GM23338 (cell line): ENCODE measurements at places on chromosomes 6 and 20. TPM values are rescaled to one million over a fixed set of nuclear protein-coding genes. Genes with fewer than 3 reads are reported as not detected.
A peak's percentile ranks its signal among the peaks of the same experiment; 100 is the strongest.

GRCh38 chr6:70842541-70842940, 114.3 kb downstream of the B3GAT2 start:
- no peak overlapping the region for H3K27ac ChIP-seq
- no peak for DNase-seq
- H3K36me3 ChIP-seq: no peaks in the 10 kb centered on the region
- no peaks in the 10 kb centered on the region for H3K4me1 ChIP-seq
- H3K4me3 ChIP-seq: no peak overlapping the region

The BANF2 gene
- total RNA-seq: not detected in 2 replicates

- H3K27me3 ChIP-seq: no peaks in the 10 kb centered on the region
- H3K27ac ChIP-seq: no peak overlapping the region
- H3K4me1 ChIP-seq: no peaks in the 10 kb centered on the region
- no peak for DNase-seq
- H3K36me3 ChIP-seq: no peaks in the 10 kb centered on the region
- no peak overlapping the region for H3K4me3 ChIP-seq
These were observed 255.9 kb upstream of the RIN2 start for GRCh38 chr20:19502169-19502568.

DNA sequence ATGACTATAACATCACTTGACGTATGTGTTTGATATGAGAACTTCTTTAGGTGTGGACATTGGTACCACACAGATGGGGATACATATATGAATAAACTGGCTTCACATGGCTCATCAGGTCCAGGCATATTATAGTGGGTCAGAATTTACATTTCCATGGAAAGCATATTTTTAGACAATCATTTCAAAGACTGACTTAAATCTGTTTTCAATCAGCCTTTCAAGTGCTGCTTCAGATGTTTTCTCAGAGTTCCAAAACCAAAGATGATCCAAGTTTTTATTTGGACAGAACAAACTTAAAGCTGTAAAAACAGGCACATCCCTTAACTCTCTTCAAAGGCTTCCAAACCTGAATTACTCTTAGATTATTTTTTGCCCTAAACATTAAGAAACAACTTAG, 88.1 kb downstream of the PRSS35 start:
- no peak overlapping the region for H3K4me3 ChIP-seq
- peaks cover 7% of the 10 kb centered on the region; the same call in 1 of the 2 replicates for H3K4me1 ChIP-seq
- no peak overlapping the region for H3K27ac ChIP-seq

The ZKSCAN8 gene
- 21.3 and 22.6 TPM in 2 replicates for total RNA-seq

The FAM209B gene
- total RNA-seq: not detected in 2 replicates

GRCh38 chr6:110055387-110055735, 77.2 kb downstream of the GPR6 start:
- H3K27ac ChIP-seq: no peak overlapping the region
- no peak overlapping the region for H3K4me3 ChIP-seq
- DNase-seq: no peak
- no peaks in the 10 kb centered on the region for H3K4me1 ChIP-seq
- H3K36me3 ChIP-seq: no peaks in the 10 kb centered on the region

DNA sequence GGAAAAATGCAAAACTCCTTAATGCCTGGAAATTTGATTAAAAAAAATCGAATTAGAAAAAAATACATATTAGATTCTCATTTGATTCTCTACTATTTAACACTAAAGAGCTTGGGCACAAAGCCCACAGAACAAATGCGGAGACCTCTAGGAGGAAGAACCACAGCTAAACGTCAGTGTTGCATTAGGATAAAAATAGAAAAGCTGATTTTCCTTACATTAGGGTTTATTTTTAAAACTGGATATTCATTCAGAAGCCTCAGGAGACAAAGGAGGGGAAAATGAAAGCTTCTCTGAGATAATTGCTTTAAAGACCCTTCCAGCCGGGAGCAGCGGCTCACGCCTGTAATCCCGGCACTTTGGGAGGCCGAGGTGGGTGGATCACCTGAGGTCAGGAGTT, 77.3 kb downstream of the ECT2L start:
- no peaks in the 10 kb centered on the region for H3K36me3 ChIP-seq
- no peak for DNase-seq
- H3K27ac ChIP-seq: no peak overlapping the region

DNA sequence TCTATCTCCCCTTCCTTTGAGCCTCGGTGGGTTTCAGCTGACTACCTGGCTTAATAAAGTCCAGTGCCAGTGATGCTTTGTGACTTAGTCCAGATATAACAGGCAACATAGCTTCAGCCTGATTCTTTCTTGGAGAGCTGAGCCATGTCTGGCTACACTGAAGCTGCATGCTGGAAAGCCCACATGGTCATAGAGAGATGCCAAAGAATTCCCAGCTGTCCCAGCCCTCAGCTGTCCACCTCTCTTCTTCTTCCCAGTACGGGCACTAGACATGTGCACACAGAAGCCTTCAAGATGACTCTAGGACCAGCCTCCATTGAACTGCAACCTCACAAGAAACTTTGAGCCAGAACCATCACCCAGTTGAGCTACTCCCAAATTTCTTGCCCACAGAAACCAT, 154.1 kb upstream of the MYLIP start:
- no peak overlapping the region for H3K4me3 ChIP-seq
- 0 out of 2 replicates have a peak, but pooled peaks cover 3% of the 10 kb centered on the region for H3K36me3 ChIP-seq
- no peaks in the 10 kb centered on the region for H3K4me1 ChIP-seq
- H3K27ac ChIP-seq: no peak overlapping the region

DNA sequence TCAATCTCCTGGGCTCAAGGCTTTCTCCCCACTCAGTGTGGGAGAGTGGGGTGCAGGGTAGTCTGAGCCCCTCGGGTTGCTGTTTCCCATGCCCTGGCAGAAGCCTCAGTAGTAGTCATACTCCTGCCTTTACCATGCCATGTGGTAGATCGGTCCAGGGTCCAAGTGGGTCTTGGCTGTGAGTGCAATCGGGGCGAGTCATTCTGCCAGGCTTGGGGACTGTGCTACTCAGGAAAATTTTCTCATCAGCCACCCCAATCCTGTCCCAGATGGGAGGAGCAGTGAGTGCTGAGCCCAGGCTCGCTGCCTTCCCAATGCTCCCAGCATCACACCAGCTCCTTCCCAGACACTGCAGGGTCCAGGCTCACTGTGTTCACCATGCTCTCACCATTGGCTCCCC, 10.7 kb upstream of the RAET1L start:
- H3K27me3 ChIP-seq: peaks cover 87% of the 10 kb centered on the region
- no peak overlapping the region for H3K4me3 ChIP-seq
- no peaks in the 10 kb centered on the region for H3K36me3 ChIP-seq
- no peak for DNase-seq
- H3K27ac ChIP-seq: no peak overlapping the region

GRCh38 chr6:69795469-69796072, 1.2 kb downstream of the LMBRD1 start:
- H3K27me3 ChIP-seq: no peaks in the 10 kb centered on the region
- peaks cover 12% of the 10 kb centered on the region for H3K4me1 ChIP-seq
- H3K36me3 ChIP-seq: no peaks in the 10 kb centered on the region
- H3K27ac ChIP-seq: no peak overlapping the region
- H3K4me3 ChIP-seq: peak overlapping the region; percentile 60

The STMN3 gene
- total RNA-seq: 42.7 and 61.3 TPM in 2 replicates

The ZNF334 gene
- total RNA-seq: 15.2 and 19.1 TPM in 2 replicates

DNA sequence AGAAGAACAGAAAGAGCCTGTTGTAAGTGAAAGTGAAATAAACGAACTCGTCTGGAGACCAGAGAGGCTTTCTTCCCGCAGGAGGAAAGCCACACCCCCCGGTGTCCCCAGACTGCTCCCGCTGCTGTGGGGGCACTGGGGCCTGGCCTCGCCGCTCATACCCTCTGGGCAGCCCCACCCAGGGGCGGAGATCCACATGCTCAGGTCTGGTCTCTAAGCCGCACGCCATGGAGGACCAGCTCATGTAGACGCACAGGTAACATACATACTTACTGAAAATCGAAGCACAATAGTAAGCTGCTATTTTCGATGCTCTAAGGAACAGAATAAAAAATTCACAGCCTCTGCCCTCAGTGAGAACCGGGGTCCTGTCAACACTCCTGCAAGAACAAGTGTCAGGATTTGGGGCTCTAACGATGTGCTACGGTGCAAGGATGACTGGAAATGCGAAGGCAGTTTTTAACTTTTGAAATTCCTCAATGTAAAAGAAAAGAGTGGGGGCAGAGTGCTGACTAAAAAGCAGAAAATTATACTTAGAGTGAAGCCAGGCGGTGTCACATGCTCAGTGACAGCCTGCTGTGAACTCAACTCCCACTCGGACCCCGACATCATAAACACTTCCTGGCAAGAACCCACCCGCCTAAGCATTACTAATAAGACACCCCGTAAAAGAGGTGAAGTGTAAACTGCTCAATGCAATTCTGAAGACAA, 110.5 kb downstream of the IRF4 start:
- H3K27ac ChIP-seq: 0 out of 2 replicates have a peak overlapping the region, but pooled peaks have one; percentile 39
- no peak for DNase-seq
- 0 out of 2 replicates have a peak, but pooled peaks cover 3% of the 10 kb centered on the region for H3K36me3 ChIP-seq
- H3K27me3 ChIP-seq: no peaks in the 10 kb centered on the region
- H3K4me3 ChIP-seq: no peak overlapping the region
- H3K4me1 ChIP-seq: no peaks in the 10 kb centered on the region

GRCh38 chr6:11785774-11786579, 7.4 kb upstream of the ADTRP start:
- H3K4me3 ChIP-seq: no peak overlapping the region
- DNase-seq: no peak
- no peaks in the 10 kb centered on the region for H3K36me3 ChIP-seq
- H3K27ac ChIP-seq: no peak overlapping the region
- peaks cover 8% of the 10 kb centered on the region for H3K4me1 ChIP-seq

DNA sequence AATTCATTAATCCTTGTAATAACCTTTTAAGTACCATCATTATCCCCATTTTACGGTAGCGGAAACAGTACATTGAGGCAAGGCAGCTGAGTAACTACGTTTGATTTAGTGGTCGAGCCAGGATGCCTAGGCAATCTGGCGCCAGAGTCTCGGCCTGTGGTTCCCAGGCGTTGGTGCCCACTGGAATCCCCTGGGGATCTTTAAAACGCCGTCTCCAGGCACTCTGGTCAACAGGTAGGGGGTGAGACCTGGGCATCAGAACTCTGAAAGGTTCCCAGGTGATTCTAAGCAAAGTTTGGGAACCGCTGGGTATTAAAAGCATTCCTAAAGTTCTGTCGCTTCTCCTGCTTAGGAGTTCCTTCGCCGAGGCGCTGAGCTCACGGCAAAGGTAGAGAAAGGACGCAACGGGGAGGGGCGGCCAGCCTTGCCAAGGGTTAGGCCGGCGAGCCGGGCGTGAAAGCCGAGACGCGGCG, 939 bp downstream of the DTNBP1 start:
- 0 out of 2 replicates have a peak, but pooled peaks cover 6% of the 10 kb centered on the region for H3K36me3 ChIP-seq
- H3K27me3 ChIP-seq: peaks cover 24% of the 10 kb centered on the region
- no peak for DNase-seq
- peak overlapping the region; percentile 2; the same call in 1 of the 2 replicates for H3K27ac ChIP-seq

DNA sequence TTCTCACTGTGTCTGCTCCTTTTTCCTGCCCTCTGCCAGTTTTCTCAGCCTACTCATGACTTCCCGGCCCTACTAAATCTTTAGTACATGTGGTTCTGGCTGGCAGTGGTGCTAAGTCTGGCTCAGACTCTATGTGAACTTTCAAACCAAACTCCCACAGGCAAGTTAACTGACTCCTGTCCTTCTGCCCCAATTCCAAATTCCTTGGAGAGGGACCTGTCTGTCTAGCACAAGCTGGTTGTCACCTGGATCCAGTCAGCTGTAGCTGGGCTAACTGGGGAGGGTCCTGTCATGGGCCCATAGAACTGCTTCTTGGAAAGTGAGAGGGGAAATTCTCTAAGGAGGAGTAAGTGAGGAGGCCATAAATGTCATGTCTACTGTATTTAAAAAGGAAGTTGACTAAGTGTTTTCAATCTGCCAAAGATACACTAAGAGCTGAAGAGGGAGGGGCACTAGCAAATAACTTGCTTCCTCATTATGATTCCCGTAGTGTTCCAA, 240.1 kb downstream of the KCNQ5 start:
- no peak for DNase-seq
- no peak overlapping the region for H3K4me3 ChIP-seq
- H3K27ac ChIP-seq: no peak overlapping the region
- peaks cover 5% of the 10 kb centered on the region; the same call in 1 of the 2 replicates for H3K4me1 ChIP-seq

- H3K27me3 ChIP-seq: peaks cover 18% of the 10 kb centered on the region
- no peaks in the 10 kb centered on the region for H3K36me3 ChIP-seq
- no peak overlapping the region for H3K27ac ChIP-seq
- H3K4me3 ChIP-seq: no peak overlapping the region
- DNase-seq: no peak
These were observed 141.3 kb downstream of the IMPG1 start for GRCh38 chr6:75931011-75931680.

- no peaks in the 10 kb centered on the region for H3K36me3 ChIP-seq
- H3K4me1 ChIP-seq: no peaks in the 10 kb centered on the region
- H3K4me3 ChIP-seq: no peak overlapping the region
- no peaks in the 10 kb centered on the region for H3K27me3 ChIP-seq
These were observed 139.7 kb upstream of the PTPRK start for GRCh38 chr6:128659878-128660622.

DNA sequence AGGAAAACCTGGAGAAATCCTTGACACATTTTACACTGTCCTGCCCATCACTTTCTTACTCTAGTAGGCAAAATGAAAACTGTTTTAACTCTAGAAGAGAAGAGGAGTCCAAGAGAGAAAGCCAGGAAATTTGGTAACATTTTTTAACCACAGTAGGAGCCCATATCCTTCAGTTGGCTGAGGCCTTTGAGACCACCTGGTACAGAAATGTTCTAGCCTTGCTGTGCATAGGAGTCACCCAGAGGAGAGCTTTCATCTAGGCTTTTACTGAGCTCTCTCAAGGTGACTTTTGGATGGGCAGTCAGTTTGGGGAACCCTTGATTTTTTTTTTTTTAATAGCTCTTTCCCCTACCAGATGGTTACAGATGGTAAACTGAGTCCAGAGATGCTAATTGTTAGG, 25.0 kb downstream of the LRRN4 start:
- H3K4me3 ChIP-seq: no peak overlapping the region
- peaks cover 3% of the 10 kb centered on the region; the same call in 1 of the 2 replicates for H3K36me3 ChIP-seq
- no peaks in the 10 kb centered on the region for H3K4me1 ChIP-seq
- no peak overlapping the region for H3K27ac ChIP-seq

The ULBP3 gene
- 3.3 and 4.2 TPM in 2 replicates for total RNA-seq

- peaks cover 35% of the 10 kb centered on the region for H3K4me1 ChIP-seq
- H3K27ac ChIP-seq: no peak overlapping the region
- no peak overlapping the region for H3K4me3 ChIP-seq
- H3K36me3 ChIP-seq: no peaks in the 10 kb centered on the region
- no peak for DNase-seq
- H3K27me3 ChIP-seq: peaks cover 38% of the 10 kb centered on the region
These were observed 48.2 kb downstream of the PDYN start for GRCh38 chr20:1945660-1946059.

DNA sequence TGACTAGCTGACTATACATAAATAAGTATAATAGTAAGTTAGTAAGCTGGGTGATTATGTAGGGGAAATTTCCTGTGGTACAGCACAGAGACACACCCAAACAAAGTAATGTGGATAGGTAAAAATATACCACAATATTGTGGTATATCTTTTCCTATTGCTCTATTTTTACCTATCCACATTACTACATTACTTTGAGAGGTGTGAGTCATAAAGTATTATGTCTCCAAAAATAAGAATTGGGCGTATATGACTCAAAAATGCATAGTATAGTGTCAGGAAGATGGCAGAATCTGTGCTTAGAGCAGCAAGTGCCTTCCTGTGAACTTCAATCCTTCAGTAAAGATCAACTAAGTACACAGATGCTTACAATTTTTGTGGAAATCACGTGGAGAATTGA, 2.7 kb upstream of the SIRPG start:
- H3K27me3 ChIP-seq: no peaks in the 10 kb centered on the region
- no peak overlapping the region for H3K4me3 ChIP-seq
- no peak overlapping the region for H3K27ac ChIP-seq
- DNase-seq: no peak
- no peaks in the 10 kb centered on the region for H3K36me3 ChIP-seq

GRCh38 chr6:74598462-74599393, 607.1 kb downstream of the COL12A1 start:
- H3K36me3 ChIP-seq: no peaks in the 10 kb centered on the region
- H3K27me3 ChIP-seq: no peaks in the 10 kb centered on the region
- no peak for DNase-seq
- no peaks in the 10 kb centered on the region for H3K4me1 ChIP-seq
- H3K4me3 ChIP-seq: no peak overlapping the region
